ENCODE measurements at places on chromosomes 3 and 15.

DNA sequence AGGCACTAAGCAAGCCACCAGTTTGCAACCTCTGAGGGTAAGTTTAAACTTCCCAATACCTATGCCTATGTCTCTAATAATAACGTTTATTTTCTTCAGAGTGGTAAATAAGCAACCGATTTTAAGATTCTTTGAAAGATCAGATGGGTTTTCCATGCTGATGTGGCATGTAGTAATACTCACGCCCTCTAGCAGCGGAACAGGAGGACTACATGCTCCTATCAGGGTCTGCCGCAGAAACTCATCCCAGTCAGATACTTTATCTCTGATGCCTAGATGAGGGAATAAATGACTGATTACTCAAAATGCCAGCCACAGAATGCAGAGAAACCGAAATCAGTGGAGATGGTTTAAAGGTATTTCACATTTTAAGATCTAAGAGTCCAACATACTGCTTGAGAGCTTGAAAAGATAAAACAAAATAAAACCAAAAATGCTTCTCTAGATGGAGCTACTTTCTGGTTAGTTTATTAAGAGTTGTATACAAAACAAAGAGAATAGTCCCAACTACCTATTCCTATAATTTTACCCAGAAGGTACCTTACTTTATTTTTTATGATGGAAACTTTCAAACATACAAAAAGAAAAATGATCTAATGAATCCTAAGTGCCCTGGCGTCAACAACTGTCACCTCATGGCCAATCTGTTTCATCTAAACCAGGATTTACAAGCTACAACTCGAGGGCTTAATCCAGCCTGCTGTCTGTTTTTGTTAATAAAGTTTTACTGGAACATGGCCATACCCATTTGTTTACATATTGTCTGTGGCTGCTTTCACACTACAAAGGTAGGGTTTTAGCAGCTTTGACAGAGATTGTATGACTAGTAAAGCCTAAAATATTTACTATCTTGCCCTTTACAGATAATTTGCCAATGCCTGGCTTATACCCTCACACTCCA, 37.5 kb upstream of the STIMATE start:
- DNase-seq: peak; percentile 60

DNA sequence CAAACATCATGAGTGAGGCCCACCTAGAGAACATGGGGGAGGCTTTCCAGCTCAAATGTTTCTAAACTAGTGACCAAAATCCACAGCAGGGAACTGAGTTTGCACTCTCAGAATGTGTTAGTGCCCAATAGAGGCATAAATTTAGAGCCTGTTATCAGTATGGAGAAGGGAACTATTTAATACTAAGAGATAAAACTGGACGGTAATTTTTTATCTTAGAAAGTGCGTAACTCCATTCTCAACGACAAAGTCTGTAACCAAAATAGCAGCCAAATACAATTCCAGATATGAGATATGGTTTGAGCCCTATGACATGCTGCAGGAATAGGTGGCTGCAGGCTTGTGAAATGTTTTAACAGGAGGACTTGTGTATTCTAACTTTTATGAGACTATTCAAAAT, 3.5 kb downstream of the B3GALNT1 start:
- no peak for DNase-seq

DNA sequence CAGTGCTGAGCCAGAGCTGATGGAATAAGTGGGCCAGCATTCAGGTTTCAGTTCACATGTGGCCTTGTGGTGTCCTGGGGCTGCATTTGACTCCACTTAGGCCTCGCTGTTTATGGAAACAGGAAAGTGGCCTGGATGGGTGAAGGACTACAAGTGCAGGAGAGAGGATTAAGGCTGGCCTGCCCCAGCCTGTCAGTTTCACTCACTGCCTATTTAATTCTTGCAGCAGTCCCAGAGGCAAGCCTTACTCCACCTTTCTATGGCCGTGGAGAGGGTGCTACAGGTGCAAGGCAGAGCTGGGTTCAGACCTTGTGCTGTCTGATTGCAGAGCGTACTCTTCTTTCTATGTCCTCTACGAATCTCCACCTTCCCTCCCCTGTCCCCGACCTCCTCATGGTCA, 37.7 kb downstream of the ABHD17C start:
- peak; percentile 33 for DNase-seq

GRCh38 chr15:67548862-67549651, 6.6 kb downstream of the MAP2K5 start:
- DNase-seq: peak; percentile 29

DNA sequence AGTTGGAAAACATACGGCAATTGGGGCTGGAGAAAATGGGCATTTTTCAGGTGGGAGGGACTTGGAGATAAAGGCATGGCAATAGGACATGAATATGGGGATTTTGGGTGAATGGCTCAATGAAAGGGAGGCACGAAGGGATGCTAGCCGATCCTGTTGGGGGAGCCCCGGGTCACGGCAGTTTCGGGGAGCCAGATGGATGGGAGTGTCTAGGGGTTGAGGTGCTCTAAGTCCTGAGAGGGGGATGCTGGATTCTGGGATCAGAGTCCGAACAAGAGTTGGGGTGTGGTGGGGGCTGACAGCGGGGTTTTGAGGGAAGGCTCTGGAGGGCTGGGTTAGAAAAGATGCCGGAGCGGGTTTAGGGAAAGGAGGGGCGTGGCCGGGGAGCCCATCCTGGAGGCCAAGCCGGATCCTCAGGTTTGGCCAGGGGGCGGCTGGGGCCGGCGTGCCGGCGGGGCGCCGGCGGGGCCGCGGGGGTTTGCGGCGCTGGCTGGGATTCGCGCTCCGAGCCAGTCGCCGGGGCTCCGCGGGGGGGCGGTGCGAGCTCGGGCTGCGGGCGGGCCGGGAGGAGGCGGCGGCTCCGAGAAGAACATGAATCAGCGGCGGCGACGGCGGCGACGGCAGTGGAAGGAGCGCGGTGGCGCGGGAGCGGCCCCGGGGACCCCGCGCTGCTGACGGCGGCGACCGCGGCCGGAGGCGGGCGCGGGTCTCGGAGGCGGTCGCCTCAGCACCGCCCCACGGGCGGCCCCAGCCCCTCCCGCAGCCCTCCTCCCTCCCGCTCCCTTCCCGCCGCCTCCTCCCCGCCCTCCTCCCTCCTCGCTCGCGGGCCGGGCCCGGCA, at the start of gene TYRO3:
Gene TYRO3 (plus strand): TSS at position 813 of the 839 bp plus-strand sequence. CDS start 46 bp downstream, outside the sequence.
- peak; percentile 50 for DNase-seq

GRCh38 chr3:119302697-119303551, 8.7 kb downstream of the ARHGAP31 start:
- no peak for DNase-seq

GRCh38 chr15:85543741-85544155, 163.3 kb downstream of the AKAP13 start:
- DNase-seq: no peak

GRCh38 chr3:61679026-61679425, 117.7 kb downstream of the PTPRG start:
- DNase-seq: no peak

Data from myocyte (in vitro differentiated cells).